ENCODE measurements at places on chromosomes 2 and 18.

GRCh38 chr2:190891372-190891771, 10.8 kb downstream of the GLS start:
- no peak for DNase-seq

- DNase-seq = peak; percentile 58
Observed at GRCh38 chr18:9283791-9284190, 50.8 kb upstream of the TWSG1 start.

- no peak for DNase-seq
Observed at GRCh38 chr18:26901020-26901419, 35.5 kb upstream of the AQP4 start.

DNA sequence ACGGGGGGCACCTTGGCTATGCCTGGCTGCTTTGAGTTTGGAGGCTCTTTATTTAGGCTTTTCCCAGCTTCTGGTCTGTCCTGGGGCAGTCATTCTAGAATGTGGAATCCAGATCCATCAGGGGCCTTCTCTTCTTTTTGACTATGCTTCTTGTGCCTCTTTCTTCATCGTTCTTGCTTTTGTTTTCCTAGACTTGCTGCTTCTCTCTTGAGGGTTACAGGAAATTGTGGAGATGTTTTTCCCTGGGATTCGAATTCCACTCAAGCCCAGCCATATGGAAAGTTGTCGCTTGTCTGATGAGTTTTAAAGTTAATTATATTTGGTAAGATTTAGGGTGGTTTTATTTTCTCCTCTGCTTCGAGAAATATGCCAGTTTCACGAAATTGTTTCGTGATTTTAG, 2.4 kb downstream of the GLI2 start:
- DNase-seq = peak; percentile 54

- no peak for DNase-seq
Observed at GRCh38 chr18:3458378-3458777, 8.4 kb downstream of the TGIF1 start.

GRCh38 chr2:238839428-238839827, 8.5 kb upstream of the TWIST2 start:
- DNase-seq = no peak

GRCh38 chr18:10557085-10557677, 31.4 kb downstream of the NAPG start:
- DNase-seq = no peak

- no peak for DNase-seq
Observed at GRCh38 chr2:193566276-193566675, 1371.5 kb upstream of the TMEFF2 start.

- peak; percentile 50 for DNase-seq
Observed at GRCh38 chr2:159635006-159635789, 18.9 kb upstream of the BAZ2B start.

- DNase-seq = no peak
Observed at GRCh38 chr2:216960671-216961268, 100.9 kb upstream of the TNP1 start.

DNA sequence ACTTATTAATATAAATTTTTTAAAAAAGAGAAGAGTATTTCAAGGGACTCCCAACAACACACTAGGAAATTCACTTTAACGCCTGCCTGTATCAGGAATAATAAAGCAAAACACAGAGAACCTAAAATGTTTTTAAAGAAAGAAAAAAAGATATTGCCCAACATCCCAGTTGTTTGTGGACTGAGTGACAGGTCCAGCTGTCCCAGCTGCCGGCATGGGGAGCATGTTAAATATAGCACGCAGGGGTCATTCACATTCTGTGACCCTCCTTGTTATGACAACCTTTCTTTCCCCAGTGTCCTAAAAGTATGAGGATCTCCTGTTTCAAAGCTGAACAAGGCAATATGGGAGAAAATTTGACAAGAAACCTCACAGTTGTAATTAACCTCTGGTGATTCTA, 4.4 kb downstream of the KLHL41 start:
- no peak for DNase-seq

GRCh38 chr2:237661270-237661669, 33.9 kb downstream of the LRRFIP1 start:
- no peak for DNase-seq

- peak; percentile 55 for DNase-seq
Observed at GRCh38 chr2:117832905-117833613, 18.6 kb downstream of the DDX18 start.

GRCh38 chr18:27604583-27604982, 419.5 kb upstream of the CHST9 start:
- peak; percentile 10 for DNase-seq

- DNase-seq = no peak
Observed at GRCh38 chr2:126189527-126189926, 466.4 kb upstream of the GYPC start.

DNA sequence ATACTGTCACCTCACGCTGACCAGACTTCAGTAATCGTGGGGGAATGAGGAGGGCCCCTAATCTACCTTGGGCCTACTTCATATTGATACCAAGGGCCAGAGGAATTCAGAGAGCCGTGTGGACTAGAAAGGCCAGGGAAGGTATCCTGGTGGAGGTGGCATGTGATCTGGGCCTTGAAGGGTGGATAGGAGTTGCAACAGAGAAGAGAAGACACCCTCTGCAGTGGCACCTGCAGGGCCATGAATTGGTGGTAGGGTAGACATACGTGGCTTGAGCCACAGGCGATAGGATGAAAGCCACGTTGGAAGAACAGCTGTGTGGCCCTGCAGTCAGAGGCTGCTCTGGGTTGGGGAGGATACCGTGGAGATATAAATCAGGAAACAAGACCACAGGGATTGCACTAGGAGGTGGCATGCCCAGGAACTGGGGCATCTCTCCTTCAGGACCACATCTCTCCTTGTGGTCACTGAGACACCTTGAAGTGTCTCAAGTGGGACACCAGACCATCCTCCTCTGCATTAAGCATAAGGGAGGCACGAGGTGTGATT, 141.4 kb downstream of the CYP26B1 start:
- DNase-seq = no peak

GRCh38 chr2:22359071-22359672, 1025.8 kb upstream of the KLHL29 start:
- no peak for DNase-seq

DNA sequence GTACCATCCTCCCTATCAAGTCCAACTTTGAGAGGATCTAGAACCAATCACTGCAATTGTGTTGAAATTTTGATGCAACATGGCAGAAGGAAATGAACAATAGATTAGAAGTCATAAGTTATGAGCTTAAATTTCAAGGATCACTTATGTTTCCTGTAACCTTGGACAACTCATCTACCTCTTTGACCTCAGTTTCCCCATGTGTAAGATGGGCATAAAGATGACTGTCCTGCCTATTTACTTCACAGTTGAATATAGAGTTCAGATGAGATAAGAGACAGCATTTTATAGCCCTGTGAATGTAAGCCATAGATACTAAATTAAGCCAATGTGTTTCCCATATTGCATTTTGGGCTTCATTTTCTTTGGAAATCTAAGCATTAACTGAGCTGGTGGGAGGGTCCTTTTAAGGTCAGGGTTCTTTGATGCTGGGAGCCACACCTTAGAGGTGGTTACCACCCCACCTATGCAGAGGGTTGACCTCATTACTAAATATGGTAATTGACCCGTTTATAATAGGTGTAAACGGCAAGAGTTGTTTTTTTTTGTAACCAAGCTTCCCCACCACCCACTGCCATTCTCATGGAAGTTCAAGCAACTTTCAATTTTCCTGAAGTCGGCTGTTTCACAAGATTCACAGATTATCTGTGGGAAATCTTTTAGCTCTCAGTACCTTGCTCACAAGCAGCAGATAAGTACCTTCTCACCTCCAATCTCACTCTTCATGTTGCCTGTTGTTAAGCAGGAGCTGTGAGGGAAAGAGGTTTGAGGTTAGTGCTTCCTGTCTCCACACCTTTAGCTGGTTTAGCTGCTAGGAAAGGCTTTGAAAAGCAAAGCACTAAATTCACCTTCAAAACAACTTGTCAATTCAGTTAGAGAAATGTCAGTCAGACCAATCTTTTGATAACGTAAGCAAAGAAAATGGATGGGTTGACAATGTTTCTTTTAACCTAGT, 13.3 kb downstream of the CD28 start:
- DNase-seq = no peak

DNA sequence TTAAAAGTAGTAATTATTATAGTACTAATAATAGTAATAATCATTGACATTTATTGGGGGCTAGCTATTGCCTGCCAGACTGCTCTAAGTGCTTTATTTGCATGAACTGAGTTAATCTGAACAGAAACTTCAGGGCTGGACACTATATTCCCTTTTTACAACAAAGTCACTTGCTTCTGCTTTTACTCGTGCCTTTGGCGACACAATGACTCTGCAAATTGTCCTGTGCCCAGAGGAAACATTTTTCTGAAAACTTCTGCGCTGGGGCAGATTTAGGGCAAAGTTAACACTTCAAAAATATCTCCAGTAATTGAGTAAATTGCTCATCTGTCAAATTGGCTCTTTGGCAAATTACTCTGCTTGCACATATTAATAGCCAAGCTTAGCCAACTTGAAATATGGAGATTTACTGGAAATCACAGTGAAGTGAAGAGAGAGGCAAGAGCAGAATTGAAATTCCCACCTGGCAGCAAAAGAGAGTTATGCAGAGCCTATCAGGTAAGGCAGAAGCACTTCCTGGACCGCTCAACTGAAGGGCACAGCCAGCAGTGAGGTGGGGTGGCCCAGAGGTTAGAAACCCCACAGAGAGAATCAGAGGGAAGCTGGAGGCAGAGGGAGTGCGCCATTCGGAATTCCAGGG, 36.3 kb downstream of the BMP10 start:
- DNase-seq = no peak

DNA sequence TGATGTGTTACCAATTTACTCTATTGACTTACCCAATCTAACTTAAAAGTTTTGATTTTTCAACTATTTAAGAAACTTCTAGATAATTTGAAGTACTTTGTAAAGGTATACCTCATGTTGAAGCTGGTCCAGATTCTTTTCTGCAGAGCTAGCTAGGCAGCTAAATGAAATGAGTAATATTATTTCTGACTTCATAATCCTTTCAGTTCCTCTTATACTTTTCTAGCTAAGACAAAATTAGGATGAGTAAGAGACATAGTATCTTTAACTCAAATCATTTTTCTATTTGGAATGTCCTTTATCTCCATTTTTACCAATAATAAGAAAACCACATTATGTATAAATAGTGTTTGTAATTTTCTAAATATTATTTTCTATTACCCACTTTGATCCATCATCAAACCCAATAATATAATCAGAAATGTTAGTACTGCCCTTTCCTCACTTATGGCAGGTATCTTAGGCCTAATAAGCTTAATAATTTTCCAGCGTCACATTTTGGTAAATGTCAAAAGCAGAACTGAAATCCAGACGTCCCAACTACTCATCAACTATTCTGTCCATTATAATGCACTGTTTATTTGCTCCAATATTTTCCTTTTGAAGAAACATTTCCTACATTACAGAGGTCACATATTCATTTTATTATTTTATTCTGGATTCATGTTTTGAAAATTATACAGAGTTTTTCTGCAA, 456.6 kb downstream of the THSD7B start:
- no peak for DNase-seq

DNA sequence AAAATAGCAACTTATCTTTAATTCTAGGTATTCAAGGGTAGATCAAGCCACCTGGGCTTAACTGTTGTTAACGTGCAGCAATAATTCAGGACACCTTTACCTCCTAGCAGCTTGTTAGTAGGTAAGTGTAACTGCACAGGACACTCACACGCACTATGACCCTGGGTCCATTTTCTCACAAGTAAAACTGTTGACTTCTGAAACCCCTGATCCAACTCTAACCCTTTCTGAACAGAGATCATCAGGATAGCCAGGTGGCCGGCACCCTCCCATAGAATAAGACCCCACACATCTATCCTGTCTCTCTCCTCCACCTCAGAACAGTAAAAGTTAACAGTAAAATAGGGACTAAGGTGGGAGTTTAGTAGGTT, 610 bp downstream of the SPC25 start:
- DNase-seq = no peak

GRCh38 chr2:168336786-168337388, 89.5 kb upstream of the STK39 start:
- DNase-seq = no peak

GRCh38 chr2:96769814-96770213, 9.1 kb downstream of the CNNM4 start:
- DNase-seq = no peak

DNA sequence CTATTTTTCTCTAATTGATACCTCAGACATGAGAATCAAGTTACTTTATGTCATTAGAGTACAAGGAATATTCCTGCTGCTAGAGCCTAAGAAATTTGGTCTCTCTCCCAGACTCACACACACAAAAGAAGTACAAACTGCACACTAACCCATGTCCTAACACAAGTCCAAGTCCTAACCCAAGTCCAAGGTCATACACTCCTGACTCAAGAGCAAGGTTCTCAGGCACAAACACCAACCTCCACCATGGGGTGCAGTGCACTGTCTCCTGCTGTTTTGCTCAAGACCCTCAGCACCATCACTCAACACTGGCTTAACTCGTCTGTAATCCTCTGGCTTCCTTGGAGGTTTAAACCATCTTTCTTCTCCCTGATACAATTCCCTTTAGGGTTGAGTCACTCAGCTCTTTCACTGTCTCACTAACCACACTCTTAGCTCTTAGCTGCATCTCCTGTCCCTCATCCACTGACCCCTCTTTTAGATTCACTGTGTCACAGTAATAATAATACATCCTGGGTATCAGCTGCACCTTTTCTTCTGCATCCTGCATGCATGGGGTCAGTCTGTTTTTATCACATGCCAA, 129.8 kb downstream of the BCL2L11 start:
- peak; percentile 26 for DNase-seq

GRCh38 chr2:237662671-237663093, 35.3 kb downstream of the LRRFIP1 start:
- peak; percentile 96 for DNase-seq
